ENCODE measurements at places on chromosomes 3 and 15.
A peak's percentile ranks its signal among the peaks of the same experiment; 100 is the strongest.

DNA sequence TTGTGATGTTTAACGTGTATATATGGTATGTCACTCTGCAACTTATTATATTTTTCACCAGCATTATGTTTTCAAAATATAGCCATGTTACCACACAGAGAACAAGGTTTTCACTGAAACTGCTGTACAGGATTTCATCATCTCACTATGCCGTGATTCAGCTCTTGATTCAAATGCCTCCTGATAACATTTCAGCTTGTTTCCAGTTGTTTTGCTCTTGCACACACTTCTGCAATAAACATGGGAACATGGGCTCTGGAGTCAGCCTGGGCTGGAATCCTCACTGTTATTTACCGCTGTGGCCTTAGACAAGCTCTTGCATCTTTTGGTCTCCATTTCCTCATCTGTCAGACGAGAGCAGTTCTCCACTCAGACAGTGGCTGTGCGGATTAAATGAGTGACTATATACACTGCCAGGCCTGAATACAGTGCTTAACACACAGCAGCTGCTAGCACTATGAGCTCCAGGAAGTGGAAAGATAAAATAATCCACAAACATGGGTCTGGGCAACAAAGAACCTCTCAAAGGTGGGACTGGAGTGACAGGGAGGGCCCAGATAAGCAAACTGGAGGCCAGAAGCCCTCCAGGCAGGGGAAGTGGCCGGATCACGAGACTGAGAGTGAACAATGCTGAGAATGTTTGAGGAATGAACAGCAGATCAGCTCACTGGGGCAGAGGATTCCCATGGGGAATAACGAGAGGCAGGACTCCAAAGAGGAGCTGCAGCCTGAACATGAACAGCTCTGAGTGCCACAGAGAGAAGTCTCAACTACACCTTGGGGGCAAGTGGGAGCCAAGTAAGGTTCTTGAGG, 17.7 kb downstream of the NTRK3 start:
- peak; percentile 62 for DNase-seq
- H3K27me3 ChIP-seq, result no peaks in the 10 kb centered on the region
- H3K4me3 ChIP-seq, result no peak overlapping the region
- H3K27ac ChIP-seq, result no peak overlapping the region
- no peaks in the 10 kb centered on the region for H3K36me3 ChIP-seq

GRCh38 chr3:100893108-100893507, 100.1 kb downstream of the ABI3BP start:
- DNase-seq, result no peak
- H3K4me3 ChIP-seq, result no peak overlapping the region
- no peaks in the 10 kb centered on the region for H3K27me3 ChIP-seq
- H3K36me3 ChIP-seq, result peaks cover 84% of the 10 kb centered on the region

- no peak overlapping the region for H3K27ac ChIP-seq
- no peak overlapping the region for H3K4me3 ChIP-seq
- no peaks in the 10 kb centered on the region for H3K36me3 ChIP-seq
- H3K27me3 ChIP-seq, result peaks cover 6% of the 10 kb centered on the region
- DNase-seq, result peak; percentile 41
- H3K4me1 ChIP-seq, result peaks cover 5% of the 10 kb centered on the region
Observed at GRCh38 chr3:190325923-190326322, 3.7 kb upstream of the CLDN1 start.

GRCh38 chr3:174270841-174271240, 588.3 kb upstream of the NAALADL2 start:
- no peaks in the 10 kb centered on the region for H3K27me3 ChIP-seq
- DNase-seq, result peak; percentile 93
- no peak overlapping the region for H3K4me3 ChIP-seq
- H3K36me3 ChIP-seq, result no peaks in the 10 kb centered on the region

- H3K27ac ChIP-seq, result no peak overlapping the region
- H3K4me1 ChIP-seq, result peaks cover 4% of the 10 kb centered on the region
- H3K27me3 ChIP-seq, result no peaks in the 10 kb centered on the region
- no peak overlapping the region for H3K4me3 ChIP-seq
- no peaks in the 10 kb centered on the region for H3K36me3 ChIP-seq
Observed at GRCh38 chr3:54713455-54713854, 214.4 kb downstream of the LRTM1 start.

DNA sequence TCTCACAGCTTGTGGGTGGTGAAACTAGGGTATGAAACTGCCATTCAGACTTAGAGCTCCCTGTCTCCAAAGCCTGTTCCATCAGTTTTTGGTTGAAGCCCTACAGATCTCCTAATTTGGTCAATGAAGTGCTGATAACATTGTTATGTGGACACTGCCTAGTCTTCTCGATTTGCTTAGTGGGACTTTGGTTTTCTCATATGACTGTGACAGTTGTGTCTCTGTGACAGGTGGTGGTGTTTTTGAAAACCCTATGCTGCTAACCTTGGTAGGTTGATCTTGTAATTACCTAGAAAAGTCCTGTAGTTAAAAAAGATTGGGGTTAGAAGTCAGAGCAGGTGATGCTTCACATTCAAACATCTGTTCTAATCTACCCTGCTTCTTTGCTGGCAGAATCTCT, 9.2 kb downstream of the PPM1L start:
- no peak for DNase-seq
- peaks cover 1% of the 10 kb centered on the region for H3K27me3 ChIP-seq
- no peak overlapping the region for H3K27ac ChIP-seq
- H3K4me1 ChIP-seq, result no peaks in the 10 kb centered on the region

GRCh38 chr3:46849045-46849631, 14.1 kb downstream of the MYL3 start:
- no peaks in the 10 kb centered on the region for H3K36me3 ChIP-seq
- no peak for DNase-seq
- H3K27me3 ChIP-seq, result peaks cover 4% of the 10 kb centered on the region
- no peak overlapping the region for H3K4me3 ChIP-seq
- no peak overlapping the region for H3K27ac ChIP-seq
- H3K4me1 ChIP-seq, result peaks cover 20% of the 10 kb centered on the region

DNA sequence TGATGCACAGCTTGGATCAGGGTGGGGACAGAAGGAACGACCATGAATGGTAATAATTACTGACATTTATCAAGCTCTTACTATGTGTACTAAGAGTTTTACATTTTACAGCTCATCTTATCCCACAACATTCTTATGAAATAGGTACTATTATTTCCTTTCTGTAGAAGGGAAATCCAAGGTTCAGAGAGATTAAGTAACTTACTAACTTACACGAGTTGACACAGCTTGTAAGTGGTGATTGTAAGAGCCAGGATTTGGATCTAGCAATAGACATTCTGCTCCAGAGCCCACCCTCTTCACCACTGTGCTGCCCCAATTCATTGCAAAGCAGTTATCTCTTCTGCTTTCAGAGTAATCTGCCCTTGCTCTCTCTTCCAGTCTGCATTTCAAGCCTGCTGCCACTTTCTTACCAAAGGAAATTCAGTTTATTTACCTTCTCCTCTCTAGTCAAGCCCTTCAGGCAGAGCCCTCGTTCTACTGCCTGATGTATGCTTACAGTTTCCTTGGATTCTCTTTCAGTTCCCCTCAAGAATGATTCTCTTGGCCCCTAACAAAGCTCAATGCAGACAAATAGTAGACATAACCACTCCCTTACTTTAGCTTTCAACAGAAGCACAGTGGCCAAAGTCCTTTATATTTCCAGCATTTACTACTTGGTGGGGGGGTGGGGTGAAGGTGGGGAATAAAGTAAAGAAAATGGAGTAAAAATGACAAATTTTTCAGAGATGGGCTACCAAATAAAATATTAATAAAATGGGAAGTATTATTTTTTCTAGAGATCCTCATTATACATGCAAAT, 65.8 kb downstream of the ATP8B4 start:
- DNase-seq, result no peak
- H3K4me1 ChIP-seq, result no peaks in the 10 kb centered on the region
- no peaks in the 10 kb centered on the region for H3K36me3 ChIP-seq
- no peak overlapping the region for H3K27ac ChIP-seq

DNA sequence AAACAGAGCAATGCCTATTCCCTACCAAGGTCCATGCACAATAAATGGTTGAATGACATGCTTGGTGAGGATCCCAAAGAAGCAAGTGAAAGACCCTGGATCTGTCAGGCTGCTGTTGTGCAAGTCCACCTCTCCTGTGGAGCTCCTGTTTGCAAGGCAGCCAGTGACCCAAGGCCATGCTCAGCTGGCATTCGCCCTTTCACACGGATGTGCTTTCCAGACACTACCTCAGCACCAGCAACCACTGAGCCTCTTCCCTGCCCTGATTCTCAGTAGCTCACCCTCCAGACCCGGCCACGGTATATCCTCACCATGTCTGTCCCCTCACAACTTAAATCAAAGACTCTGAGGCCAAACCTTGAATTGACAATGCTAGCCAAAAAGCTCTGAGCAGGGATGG, 23.3 kb downstream of the WWTR1 start:
- H3K4me3 ChIP-seq, result no peak overlapping the region
- no peak overlapping the region for H3K27ac ChIP-seq
- H3K27me3 ChIP-seq, result no peaks in the 10 kb centered on the region
- H3K36me3 ChIP-seq, result peaks cover 9% of the 10 kb centered on the region
- DNase-seq, result no peak

- DNase-seq, result no peak
- H3K4me3 ChIP-seq, result no peak overlapping the region
- H3K4me1 ChIP-seq, result peaks cover 21% of the 10 kb centered on the region
- no peaks in the 10 kb centered on the region for H3K27me3 ChIP-seq
- no peak overlapping the region for H3K27ac ChIP-seq
Observed at GRCh38 chr3:127676456-127676855, 3.7 kb downstream of the ABTB1 start.

DNA sequence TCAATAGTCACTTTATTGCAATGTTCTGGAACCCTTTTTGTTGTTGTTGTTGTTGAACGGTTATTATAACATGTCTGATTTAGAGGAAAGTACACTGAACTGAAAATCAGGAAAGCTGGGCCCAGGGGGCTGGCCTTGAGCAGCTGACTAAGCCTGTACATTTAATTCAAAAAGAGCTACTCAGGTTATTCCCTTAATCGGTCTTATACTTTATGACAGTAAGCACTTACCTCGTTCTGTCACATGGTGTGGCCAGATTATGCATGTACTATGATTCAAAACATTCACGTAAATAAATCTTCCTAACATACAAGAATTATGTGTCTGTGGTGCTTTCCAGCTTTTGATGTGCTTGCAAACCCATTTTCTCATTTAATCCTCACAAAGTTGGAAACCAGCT, 382.5 kb upstream of the TPRG1 start:
- no peaks in the 10 kb centered on the region for H3K27me3 ChIP-seq
- no peak overlapping the region for H3K4me3 ChIP-seq
- no peaks in the 10 kb centered on the region for H3K36me3 ChIP-seq

DNA sequence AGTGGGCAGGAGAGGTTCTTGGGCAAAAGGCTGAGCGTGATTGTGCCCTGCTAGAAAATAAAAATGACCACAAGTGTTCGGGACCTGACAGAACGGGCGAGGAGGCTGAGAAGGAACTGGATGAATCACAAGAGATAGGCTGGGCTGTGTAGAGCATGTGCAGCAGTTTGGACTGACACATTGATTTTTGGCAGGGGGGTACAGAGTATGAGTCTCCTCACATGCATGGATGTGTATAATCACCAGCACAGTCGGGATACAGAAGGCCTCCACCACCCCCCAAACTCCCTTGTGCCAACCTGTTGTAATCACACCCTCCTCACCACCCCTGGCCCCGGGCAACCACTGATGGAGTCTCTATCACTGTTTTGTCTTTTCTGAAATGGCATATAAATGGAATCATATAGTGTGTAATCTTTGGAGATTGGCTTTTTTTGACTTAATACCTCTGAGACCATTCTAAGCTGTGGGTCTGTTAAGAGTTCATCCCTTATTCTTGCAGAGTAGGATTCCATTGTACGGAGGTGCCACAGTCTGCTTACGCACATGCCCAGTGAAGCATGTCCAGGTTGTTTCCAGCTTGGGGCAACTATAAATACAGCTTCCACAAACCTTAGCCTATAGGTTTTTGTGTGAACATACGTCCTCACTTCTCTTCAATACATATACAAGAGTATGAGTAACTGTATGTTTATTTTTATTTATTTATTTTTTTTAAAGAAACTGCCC, 438.8 kb downstream of the FOXP1 start:
- H3K4me3 ChIP-seq, result no peak overlapping the region
- H3K27ac ChIP-seq, result no peak overlapping the region
- no peak for DNase-seq

GRCh38 chr3:30819067-30819798, 75.2 kb downstream of the GADL1 start:
- no peaks in the 10 kb centered on the region for H3K27me3 ChIP-seq
- no peak overlapping the region for H3K27ac ChIP-seq
- no peak overlapping the region for H3K4me3 ChIP-seq
- no peaks in the 10 kb centered on the region for H3K4me1 ChIP-seq
- no peak for DNase-seq

DNA sequence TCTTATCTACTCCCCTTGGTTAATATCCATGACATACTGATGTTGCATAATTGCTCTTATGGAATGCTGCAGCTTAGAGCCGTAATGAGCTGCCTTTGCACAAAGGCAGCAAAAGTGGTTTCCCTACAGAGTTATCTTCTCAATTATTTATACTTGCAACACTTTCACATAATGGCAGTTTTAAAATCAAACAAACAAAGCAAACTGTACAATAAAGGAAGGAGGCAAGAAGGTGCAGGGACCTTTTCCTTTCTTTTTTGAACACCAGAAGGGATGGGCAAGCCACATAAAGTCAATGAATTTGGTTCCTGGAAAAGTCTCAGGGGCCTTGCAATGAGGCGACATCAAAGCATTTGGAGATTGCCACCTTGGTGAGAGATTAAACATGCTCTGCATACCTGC, 188.0 kb downstream of the MEIS2 start:
- H3K4me1 ChIP-seq, result peaks cover 6% of the 10 kb centered on the region
- no peak overlapping the region for H3K4me3 ChIP-seq
- DNase-seq, result peak; percentile 46

- H3K27ac ChIP-seq, result no peak overlapping the region
- DNase-seq, result peak; percentile 73
- H3K36me3 ChIP-seq, result no peaks in the 10 kb centered on the region
- no peak overlapping the region for H3K4me3 ChIP-seq
Observed at GRCh38 chr3:40580494-40581091, 55.8 kb downstream of the ZNF621 start.

GRCh38 chr3:155024006-155024638, 56.0 kb upstream of the MME start:
- no peaks in the 10 kb centered on the region for H3K36me3 ChIP-seq
- H3K27ac ChIP-seq, result no peak overlapping the region
- H3K27me3 ChIP-seq, result no peaks in the 10 kb centered on the region
- no peak overlapping the region for H3K4me3 ChIP-seq
- peaks cover 6% of the 10 kb centered on the region for H3K4me1 ChIP-seq

GRCh38 chr3:48222616-48223513, at the start of gene CAMP:
Gene CAMP (plus strand): TSS chr3:48223495. CDS start chr3:48223512, 17 bp downstream.
- peak; percentile 33 for DNase-seq
- peaks cover 15% of the 10 kb centered on the region for H3K27me3 ChIP-seq
- no peaks in the 10 kb centered on the region for H3K4me1 ChIP-seq
- H3K27ac ChIP-seq, result no peak within 1 kb of the TSS
- no peaks in the 10 kb centered on the region for H3K36me3 ChIP-seq
- no peak within 1 kb of the TSS for H3K4me3 ChIP-seq

- H3K36me3 ChIP-seq, result no peaks in the 10 kb centered on the region
- no peaks in the 10 kb centered on the region for H3K27me3 ChIP-seq
- DNase-seq, result no peak
- H3K4me3 ChIP-seq, result no peak overlapping the region
- H3K4me1 ChIP-seq, result peaks cover 3% of the 10 kb centered on the region
- H3K27ac ChIP-seq, result peak overlapping the region; percentile 90
Observed at GRCh38 chr15:35047996-35048395, 37.1 kb downstream of the NANOGP8 start.

- no peak for DNase-seq
- no peak overlapping the region for H3K4me3 ChIP-seq
- H3K4me1 ChIP-seq, result peaks cover 10% of the 10 kb centered on the region
Observed at GRCh38 chr3:141083226-141083625, 32.1 kb downstream of the SPSB4 start.

GRCh38 chr3:16759227-16759903, 125.4 kb upstream of the PLCL2 start:
- DNase-seq, result no peak
- no peaks in the 10 kb centered on the region for H3K36me3 ChIP-seq
- no peak overlapping the region for H3K27ac ChIP-seq
- no peaks in the 10 kb centered on the region for H3K4me1 ChIP-seq

Measured in mesenchymal stem cell (in vitro differentiated cells and primary cell).